Articular chondrocyte of knee joint (primary cell): ENCODE measurements at places on chromosomes 6 and 20. TPM values are rescaled to one million over a fixed set of nuclear protein-coding genes. Genes with fewer than 3 reads are reported as not detected.

ITCH gene
- 74.6 and 74.9 TPM in 2 replicates for total RNA-seq

PPP1R10 gene
- total RNA-seq: 43.3 and 56.8 TPM in 2 replicates

PNPLA1 gene
- total RNA-seq: 0.22 TPM in 1 of 2 replicates, not detected in the other

ZNF165 gene
- 0.97 and 1.0 TPM in 2 replicates for total RNA-seq

FOXA2 gene
- total RNA-seq: not detected in 2 replicates

TBXT gene
- total RNA-seq: not detected in 2 replicates

APOBEC2 gene
- total RNA-seq: not detected in 2 replicates

SEMG1 gene
- total RNA-seq: not detected in 2 replicates

TUBB2A gene
- total RNA-seq: 96.9 and 118 TPM in 2 replicates

PACRG gene
- total RNA-seq: 0.26 TPM in 1 of 2 replicates, not detected in the other

TREM1 gene
- total RNA-seq: 0.13 and 0.65 TPM in 2 replicates

FAM209A gene
- total RNA-seq: not detected in 2 replicates

EFHC1 gene
- total RNA-seq: 32.3 and 34.4 TPM in 2 replicates

ITPA gene
- total RNA-seq: 19.8 and 26.9 TPM in 2 replicates

ARMC12 gene
- 0.39 and 0.54 TPM in 2 replicates for total RNA-seq

RAB44 gene
- total RNA-seq: under 0.01 and 0.13 TPM in 2 replicates

SLC22A1 gene
- total RNA-seq: 0.52 and 1.1 TPM in 2 replicates

FOXF2 gene
- 3.8 and 5.7 TPM in 2 replicates for total RNA-seq

LY6G6F gene
- not detected in 2 replicates for total RNA-seq

MCCD1 gene
- total RNA-seq: not detected in 2 replicates

SAMD5 gene
- total RNA-seq: 1.8 and 2.8 TPM in 2 replicates

GSTA1 gene
- 0.26 TPM in 1 of 2 replicates, not detected in the other for total RNA-seq

XPO5 gene
- 25.8 and 26.0 TPM in 2 replicates for total RNA-seq

OPRL1 gene
- 0.52 and 0.86 TPM in 2 replicates for total RNA-seq

MCM8 gene
- total RNA-seq: 5.4 and 6.5 TPM in 2 replicates

PNISR gene
- 93.3 and 101 TPM in 2 replicates for total RNA-seq

RIPOR2 gene
- total RNA-seq: 4.3 and 4.6 TPM in 2 replicates

SCGN gene
- not detected in 2 replicates for total RNA-seq

MEI4 gene
- under 0.01 TPM in 2 replicates for total RNA-seq

DDX43 gene
- total RNA-seq: 2.8 and 4.6 TPM in 2 replicates

NR2E1 gene
- total RNA-seq: not detected in 2 replicates

PBOV1 gene
- not detected in 2 replicates for total RNA-seq

BTNL2 gene
- not detected in 2 replicates for total RNA-seq

DEFB128 gene
- not detected in 2 replicates for total RNA-seq

CLDN20 gene
- total RNA-seq: not detected in 2 replicates

NOP56 gene
- 61.9 and 66.6 TPM in 2 replicates for total RNA-seq

OOEP gene
- total RNA-seq: 0.39 and 0.43 TPM in 2 replicates

ALDH5A1 gene
- total RNA-seq: 3.9 and 5.0 TPM in 2 replicates
